ENCODE measurements at places on chromosomes 1 and 21.
A peak's percentile ranks its signal among the peaks of the same experiment; 100 is the strongest.

DNA sequence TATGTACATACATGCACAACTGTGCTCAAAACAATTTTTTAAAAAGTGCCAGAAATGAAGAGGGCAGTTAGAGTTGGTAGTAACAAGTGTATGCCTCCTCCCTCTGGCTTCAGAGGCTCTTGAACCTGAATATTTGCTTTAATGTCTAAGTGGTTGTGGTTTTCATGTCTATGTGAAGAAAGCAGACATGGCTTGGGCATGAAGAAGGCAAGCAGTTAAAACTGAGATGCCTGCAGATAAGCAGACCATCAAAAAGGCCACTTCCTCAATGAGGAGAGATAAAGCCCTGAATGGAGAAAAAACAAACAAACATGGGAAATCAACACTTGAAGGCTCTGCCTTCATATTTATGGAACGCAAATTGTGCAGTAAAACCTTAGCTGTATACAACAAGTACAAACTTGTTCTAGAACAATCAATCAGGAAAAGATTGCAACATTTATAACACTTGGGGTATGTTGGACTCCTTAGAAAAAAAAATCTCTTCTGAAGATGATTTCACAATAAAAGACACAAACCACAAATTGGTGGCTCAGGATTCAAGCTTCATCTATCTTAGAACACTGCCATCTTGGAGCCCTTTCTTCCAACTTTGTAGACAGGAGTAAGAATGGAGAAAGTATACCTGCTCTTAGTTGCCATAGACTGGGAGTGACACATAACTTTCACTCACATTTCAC lies 52.7 kb upstream of the PLA2G4A start:
- DNase-seq = no peak

GRCh38 chr21:28229814-28230213 lies 762.9 kb downstream of the LTN1 start:
- DNase-seq = peak; percentile 23

DNA sequence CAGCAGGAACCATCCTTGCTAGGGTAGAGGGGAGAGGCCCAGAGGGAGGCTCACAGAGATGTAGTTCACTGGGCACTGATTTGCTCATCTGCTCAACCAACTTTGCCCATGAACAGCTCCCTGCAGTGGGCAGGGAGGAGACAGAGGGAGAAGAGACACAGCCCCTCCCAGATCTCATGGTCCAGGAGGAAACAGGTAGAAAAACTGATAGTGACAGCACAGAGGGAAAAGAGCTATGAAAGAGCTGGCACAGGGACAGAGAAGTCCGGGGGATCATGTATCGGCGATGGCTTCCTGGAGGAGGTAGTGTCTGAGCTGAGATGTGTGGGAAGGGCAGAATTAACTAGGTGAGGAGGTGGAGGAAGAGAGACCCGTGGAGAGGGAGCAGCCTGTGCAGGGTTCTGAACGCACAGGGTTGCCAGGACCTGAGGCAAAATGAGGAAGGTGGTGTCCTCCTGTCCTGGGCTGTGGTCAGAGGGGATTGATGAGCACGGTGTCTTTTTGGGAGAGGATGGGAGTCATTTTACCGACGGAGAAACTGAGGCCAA lies 85.9 kb downstream of the PTPRU start:
- DNase-seq = no peak

DNA sequence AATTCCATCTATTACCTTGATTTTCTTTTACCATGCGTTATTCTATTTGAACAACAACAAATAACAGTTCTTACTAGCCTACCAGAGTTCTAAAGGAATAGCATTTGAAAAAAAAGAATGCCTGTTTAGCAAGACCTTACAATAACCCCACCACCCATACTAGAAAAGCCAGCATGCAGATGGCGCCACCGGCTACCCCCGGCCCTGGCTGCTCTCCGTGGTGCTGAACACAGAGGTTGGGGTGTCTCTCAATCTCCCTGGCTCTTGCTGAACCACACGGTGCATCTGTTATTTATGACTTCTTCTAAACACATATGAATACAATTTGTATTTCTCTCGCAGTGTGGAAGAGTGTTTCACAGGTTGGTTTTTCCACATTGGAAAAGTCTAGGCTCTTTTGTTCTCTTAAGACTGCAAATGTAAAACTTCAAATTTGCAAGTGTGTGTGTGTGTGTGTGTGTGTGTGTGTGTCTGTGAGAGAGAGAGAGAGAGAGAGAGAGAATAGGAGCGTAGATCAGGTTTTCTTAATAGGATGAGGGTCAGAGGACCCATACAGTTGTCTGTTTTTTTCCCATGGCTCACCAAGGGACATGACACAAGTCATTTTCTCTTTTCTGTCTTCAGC lies 13.6 kb downstream of the GRIK3 start:
- no peak for DNase-seq

DNA sequence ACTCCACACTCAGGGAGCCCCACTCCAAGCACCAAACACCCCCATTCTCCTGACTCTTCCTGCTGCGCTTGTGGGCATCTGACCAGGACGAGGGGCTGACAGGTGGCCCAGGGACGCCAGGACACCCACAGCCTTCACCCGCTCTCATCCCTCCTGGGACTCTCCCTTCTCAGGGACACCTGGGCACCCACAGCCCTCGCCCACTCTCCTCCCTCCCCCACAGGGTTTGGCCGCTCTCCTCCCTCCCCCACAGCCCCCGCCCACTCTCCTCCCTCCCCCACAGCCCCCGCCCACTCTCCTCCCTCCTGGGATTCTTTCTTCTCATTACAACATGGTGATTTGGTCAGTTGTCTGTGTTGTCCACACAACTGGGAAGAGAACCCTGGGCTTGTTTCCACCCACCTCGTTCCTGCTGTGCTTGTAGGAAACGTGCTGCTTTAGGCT lies 43.4 kb downstream of the PRDM15 start:
- no peak for DNase-seq

DNA sequence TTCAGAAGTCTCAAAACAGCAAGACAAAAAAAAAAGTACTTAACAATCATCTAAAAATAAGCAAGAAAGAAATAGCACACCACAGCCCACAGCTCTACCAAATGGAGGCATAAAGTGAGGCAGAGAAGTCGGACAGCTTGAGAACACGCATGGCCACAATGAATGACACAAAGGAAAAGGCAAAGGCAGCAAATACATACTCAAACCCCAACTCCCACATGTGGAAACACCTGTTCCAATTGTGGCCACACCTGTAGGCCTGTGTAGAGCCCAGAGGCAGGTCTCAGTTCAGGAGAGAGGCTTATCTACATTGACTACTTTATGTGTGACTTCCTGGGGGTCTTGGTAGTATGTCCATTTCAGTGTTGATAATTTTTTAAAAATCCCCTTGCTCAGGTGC lies 543.5 kb downstream of the LMO4 start:
- no peak for DNase-seq

GRCh38 chr1:26689504-26689903 lies 6.3 kb upstream of the ARID1A start:
- DNase-seq = no peak

- DNase-seq = no peak
Observed at GRCh38 chr1:28735961-28736449, 735 bp upstream of the YTHDF2 start.

DNA sequence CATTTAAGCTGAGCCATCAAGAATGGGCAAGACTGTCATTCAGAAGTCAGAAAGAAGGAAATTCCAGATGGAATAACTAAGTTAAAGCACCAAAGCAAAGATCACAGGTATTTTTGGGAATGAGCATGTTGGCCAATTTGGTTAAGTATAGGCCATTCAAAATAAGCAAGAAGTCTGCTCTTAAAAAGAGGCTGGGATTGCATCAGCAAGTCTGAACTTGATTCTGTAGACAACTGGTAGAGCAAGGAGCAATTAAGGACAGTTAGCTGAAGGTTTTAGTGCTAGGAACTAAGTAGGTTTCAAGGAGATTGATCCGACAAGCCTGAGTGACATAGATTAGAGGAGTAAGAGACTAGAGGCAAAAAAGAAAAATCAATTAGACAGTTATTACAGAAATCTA lies 8.4 kb downstream of the ANKRD45 start:
- DNase-seq = no peak

DNA sequence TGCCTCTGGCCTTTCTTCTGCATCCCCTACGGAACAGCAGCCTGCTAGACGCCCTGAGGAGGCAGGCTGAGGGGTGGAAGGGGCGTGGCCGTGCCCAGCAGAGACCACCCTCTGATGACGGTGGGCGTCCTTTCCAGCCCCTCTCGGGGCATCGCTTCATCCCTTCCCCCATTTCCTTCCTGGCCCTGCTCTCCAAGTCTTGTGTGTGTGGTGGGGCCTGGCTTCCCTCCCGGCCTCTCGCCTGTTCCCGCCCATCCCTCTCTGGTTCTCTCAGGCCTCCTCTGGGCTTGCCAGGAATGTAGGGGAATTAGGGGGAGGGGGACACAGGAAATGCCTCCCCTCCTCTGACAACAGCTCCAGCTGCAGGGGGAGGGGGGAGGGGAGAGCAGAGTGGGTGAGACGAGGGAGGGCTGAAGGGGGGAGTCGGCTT lies 51.1 kb downstream of the SKI start:
- peak; percentile 37 for DNase-seq

GRCh38 chr1:173117761-173118160 lies 67.0 kb upstream of the TNFSF18 start:
- no peak for DNase-seq

- DNase-seq = no peak
Observed at GRCh38 chr1:30411206-30411605, 312.2 kb downstream of the MATN1 start.

DNA sequence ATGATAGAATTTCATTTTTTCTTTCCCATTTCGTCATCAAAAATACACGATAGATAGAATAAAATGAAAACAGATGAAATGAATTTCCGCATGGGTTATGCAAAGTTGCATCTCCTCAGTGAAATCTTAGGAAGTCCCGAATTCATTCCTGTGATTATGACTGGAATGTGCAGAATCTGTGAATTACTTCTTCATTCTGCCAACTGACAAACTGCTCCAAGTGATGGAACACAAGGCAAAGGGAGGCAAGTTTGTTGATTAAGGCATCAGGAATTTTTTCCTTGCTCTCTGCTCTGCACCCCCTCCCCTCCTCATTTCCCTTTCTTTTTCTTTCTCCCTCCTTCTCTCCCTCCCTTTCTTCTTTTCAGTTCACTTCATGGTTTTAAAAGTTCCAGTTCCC lies 37.0 kb upstream of the ADGRL4 start:
- DNase-seq = peak; percentile 9

DNA sequence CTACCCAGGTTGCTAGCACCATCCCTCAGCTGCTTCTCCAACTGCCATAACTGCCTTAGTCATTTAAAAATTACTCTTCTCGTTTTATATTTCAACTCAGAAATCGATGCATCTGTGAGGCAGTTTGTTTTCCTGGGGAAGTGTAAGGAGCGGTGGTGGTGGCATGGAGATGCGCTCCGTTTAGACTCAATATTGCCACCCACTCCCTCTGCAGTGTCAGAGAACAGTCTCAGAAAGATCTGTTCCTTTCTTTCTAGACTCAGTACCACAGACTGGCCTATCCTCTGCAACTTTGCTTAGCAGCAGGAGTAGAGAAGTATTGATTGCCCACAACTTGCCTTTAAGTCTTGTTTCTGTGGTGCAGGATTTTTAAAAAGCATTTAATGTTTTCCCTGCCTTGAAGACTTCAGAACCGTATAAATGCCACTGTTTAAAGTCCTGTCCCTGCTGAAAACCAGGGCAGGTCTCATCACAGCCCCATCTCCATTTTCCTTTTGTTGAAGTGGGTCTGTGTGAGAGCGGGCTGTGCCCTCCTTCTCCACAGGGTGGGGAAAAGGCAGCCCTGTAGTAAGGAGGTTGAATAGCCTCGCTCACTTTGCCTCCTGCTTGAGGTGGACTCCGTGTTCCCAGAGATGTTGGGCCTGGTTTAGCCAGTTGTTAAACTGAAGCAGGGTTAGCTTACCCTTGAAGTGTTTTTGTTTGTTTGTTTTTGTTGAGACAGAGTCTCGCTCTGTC lies 105.2 kb downstream of the NFIA start:
- no peak for DNase-seq

- no peak for DNase-seq
Observed at GRCh38 chr1:8495928-8496401, 178.1 kb downstream of the SLC45A1 start.

DNA sequence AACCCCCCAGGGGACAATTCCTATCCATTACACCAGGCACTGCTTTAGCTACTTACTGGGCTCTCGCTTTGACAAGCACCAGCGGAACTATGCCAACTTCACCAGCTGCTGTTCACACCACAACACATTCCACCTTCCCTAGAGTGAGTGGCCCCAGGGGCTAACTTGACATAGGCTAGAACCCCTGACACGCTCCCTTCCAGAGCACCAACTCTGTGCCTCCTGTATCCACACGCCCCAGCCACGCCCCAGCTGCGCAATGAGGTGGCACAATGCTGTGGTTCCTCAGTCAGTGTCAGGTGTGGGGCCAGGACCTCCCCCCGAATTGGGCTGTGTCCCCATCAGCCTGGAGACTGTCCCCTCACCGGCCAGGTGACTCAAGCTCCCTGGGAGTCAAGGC lies 11.7 kb upstream of the FGR start:
- no peak for DNase-seq

- peak; percentile 11 for DNase-seq
Observed at GRCh38 chr1:209106237-209106741, 477.2 kb upstream of the CAMK1G start.

- DNase-seq = no peak
Observed at GRCh38 chr1:202069662-202070061, 53.1 kb upstream of the GPR37L1 start.

DNA sequence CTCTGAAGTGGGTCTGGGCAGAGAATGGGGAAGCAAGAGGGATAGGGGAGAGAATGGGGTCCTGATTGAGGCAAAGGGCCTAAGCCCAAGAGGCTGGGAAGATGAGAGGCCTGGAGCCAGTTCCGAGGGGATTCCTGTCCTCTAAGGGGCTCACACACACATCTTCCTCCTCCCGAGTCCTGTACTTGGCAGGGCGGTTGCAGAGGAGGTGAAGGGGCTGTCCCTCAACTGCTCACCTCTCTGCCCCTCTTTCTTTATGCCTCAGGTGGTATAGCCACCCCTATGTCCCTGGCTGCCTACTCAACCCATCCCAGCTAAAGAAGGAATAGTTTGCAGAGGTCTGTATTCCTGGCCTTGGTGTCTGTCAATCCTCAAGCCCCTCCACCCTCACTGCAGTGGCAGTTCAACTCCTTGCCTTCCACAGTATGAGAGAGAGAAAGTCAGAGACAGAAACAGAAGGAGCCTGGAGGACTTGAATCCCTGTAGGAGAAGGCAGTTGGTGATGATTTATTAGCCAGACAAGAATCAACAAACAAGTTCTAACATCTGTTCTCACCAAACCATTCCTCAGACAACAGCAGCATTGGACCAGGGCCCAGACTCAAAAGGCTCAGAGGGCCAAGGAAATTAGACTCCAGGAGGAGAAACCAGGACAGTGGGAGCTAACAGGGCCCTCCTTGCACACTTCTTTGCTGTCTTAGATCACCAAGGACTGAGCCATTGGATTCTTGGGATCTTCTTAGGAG lies 10.7 kb downstream of the SH2D2A start:
- DNase-seq = peak; percentile 36

GRCh38 chr21:39003982-39004633 lies 179.1 kb downstream of the PSMG1 start:
- DNase-seq = no peak

DNA sequence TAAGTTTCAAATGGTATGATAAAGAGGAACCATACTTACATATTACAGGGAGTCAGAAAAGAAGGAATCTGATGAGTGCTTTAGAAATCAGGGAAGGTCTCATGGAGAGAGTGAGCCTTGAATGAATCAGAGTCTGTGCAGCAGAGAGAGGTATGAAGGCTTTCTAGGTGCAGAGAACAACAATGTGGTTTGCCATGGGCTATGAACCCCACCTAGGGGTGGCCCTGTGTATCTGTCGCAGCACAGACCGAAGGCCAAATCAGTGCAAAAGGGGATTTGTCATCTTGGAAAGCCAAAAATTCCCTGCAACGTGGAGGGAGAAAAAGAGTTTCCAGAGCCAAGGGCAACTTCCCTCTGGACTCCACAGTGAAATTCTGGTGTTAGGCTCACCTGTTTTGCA lies 3.5 kb downstream of the PAPPA2 start:
- DNase-seq = no peak

Data from HTR-8/SVneo (cell line).